ENCODE measurements at places on chromosomes 5 and 9. TPM values are rescaled to one million over a fixed set of nuclear protein-coding genes. Genes with fewer than 3 reads are reported as not detected.

- no peak for DNase-seq
Measured at GRCh38 chr9:68825762-68826472, 120.9 kb downstream of the PIP5K1B start.

GRCh38 chr9:111276431-111277128 lies 53.4 kb downstream of the OR2K2 start:
- DNase-seq: no peak

GRCh38 chr5:12920527-12920926 lies 1016.3 kb upstream of the CTNND2 start:
- no peak for DNase-seq

ZDHHC11B gene
- total RNA-seq: not detected

FCN2 gene
- not detected for total RNA-seq

All from dermis microvascular lymphatic vessel endothelial cell (primary cell).